ENCODE measurements at places on chromosomes 3 and 15.

DNA sequence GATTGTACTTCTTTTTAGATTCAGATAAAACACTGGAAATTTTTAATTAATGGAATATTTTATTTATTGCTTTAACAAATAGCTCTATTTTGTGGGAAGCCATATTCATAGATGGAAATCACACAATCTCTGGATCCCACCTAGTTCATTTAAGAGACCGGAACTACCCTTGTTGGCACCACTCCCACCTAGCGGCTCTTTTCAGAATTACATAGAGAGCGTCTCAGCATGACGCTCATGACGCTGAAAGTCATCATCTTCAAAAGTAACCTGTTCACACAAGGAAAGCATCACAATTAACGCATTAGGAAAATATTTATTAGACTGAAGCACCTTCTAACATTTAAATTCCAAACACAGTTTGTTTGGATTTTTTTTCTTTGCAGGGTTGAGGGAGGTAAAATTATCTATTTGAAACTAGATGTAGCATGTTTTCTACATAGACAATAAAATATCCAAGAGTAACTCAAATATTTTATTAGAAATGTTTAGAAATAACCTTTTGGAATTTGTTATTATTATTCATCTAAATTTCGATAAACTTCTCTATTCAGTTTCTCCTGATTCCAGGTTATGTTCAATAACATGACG is 214.9 kb upstream of the ARRDC4 start:
- peak; percentile 13 for DNase-seq

- DNase-seq = no peak
Observed at GRCh38 chr3:49567406-49567805, 13.1 kb downstream of the BSN start.

- DNase-seq = no peak
Observed at GRCh38 chr3:140953028-140953960, 11.7 kb downstream of the SLC25A36 start.

DNA sequence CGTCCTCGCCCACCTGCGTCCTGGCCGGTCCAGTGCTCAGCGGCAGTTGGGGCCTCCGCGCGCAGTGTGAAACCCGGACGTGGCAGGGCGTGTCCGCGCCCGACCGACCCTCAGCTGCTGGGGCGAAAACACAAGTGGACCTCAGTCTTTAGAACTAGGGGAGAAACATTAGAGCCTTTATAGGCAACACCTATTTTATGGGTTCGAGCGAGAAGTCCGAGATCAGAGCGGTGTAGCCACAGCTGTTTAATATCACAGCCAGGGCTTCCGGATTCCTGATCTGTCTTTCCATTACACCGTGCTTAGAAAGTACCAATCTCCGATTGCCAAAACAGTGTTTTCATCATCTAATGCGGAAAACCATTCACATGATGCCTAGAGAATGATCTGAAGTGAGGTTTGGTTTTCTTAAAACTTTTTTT is 506 bp downstream of the RAD51 start:
- no peak for DNase-seq

DNA sequence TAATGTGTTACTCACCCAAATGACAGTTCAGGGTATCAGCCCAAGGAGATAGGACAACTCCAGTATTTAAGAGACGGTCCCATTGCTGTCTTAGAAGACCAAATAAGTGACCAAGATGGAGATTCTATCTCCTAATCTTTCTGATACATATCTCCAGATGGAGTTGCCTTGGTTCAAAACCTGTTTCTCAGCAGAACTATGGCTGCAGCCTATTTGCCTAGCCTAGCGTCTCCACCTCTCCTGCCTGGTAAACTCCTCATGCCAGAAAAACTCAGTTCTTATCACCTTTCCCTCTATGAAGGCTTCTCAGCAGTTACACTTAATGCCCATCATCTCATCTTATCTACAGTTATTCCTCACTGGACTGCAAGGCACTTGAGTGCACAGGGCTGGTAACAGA is 1.2 kb upstream of the CSPG5 start:
- no peak for DNase-seq

GRCh38 chr3:332701-333100 is 136.1 kb downstream of the CHL1 start:
- DNase-seq = no peak

DNA sequence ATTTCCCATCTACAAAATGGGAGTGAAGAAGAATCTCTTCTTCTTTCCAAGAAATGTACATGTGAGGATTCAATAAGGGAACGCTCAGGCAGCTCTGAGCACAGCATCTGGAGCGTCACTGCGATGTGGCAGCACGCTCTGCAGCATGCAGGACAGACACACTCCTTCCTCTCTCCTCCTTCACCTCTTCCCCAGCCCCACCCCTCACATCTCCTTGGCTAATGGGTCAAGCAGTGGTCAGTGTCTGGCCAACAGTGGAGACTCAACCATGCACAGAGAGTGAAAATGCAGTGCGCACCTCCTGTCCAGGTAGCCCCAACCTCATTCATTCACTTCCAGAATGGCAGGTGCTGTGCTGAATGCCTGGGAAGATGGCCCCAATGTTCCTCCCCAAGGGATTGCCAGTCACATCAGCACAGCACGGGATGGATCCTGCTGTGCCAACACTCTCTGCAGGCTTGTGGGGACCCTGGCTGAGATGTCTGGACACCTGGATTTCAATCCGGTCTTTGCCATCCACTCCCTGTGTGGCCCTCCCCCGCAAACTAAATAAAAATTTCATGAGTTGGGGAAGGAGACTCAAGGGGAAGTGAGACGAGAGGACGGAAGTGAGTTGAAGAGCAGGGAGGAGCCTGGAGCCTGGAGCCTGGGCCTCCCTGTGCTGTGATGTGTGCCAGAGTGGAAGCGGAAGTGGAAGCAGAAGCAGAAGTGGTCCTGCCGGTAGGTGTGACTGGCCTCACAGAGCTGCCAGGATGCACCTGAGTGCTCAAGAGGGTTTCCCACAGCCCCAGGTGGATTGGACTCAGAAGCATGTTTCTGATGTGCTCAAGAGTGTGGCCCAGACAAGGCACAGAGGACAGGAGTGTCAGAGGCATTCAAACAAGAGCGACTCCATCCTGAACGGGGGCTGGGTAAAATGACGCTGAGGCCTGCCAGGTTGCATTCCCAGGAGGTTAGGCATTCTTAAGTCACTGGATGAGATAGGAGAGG is 163.9 kb downstream of the SMAD6 start:
- DNase-seq = no peak

All from NCI-H1694 (cell line).